Choroid plexus epithelial cell (primary cell): ENCODE measurements at places on chromosomes 11 and 22.

- no peak for DNase-seq
Measured at GRCh38 chr11:95325777-95326258, 94.8 kb upstream of the SESN3 start.

- DNase-seq, result no peak
Measured at GRCh38 chr22:34501366-34501965, 564.5 kb upstream of the ISX start.

DNA sequence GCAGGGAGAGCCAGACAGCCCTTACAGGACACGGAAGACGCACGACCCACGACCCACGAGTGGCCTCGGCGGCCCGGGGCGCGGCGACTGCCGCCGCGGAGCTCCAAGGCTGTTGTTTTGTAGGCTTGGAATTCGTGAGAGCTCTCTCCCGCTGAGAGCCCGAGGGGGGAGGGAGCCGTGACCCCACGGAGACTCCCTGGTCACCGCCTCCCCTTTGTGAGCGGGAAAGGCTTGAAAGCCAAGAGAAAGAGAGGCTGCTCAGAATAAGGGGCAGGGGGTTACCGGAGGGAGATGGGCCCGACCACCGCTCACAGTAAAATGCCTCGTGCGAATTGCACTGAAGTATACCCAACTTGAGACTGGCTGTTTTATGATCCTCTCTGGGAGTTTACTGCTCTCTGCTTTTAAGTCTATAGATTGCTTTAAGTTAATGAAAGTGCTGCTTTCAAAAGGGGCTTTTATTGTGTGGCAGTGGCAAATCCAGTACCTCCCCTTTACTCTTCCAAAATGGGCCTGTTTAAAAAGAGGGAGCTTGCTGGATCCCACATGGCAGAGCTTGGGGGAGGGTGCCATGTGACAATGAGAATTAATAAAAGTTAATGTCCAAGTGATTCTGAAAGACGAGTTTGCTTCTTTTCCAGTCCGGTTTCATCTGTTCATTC is 2.9 kb downstream of the PKNOX2 start:
- DNase-seq, result peak; percentile 79

- no peak for DNase-seq
Measured at GRCh38 chr11:40202589-40203270, 1256.7 kb downstream of the LRRC4C start.

GRCh38 chr11:128069665-128070064 is 517.7 kb downstream of the ETS1 start:
- DNase-seq, result no peak

- no peak for DNase-seq
Measured at GRCh38 chr22:32800158-32800882, 1.2 kb upstream of the TIMP3 start.
